ENCODE measurements at places on chromosomes 12 and 14.
A peak's percentile ranks its signal among the peaks of the same experiment; 100 is the strongest.

- no peak for DNase-seq
Observed at GRCh38 chr12:76872415-76872814, 6.4 kb downstream of the CSRP2 start.

- DNase-seq = no peak
Observed at GRCh38 chr14:88276923-88277596, 46.0 kb downstream of the KCNK10 start.

DNA sequence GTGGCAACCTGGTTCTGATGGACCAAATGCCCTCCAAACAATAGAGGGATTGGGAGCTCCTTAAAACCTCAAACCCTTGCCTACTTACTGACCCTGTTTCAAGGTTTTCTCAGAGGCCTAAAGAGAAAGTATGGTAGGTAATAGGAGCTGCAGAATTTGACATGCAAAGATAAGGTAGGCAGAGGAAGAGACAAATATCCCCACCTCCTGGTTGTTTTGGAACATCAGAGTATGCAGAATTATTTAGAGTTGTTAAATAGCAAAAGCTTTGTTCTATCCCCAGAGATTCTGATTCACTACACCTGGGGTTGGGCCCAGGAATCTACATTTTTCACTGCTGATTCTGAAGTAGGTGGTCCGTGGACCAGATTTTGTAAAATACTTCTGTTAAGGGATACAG, 421.2 kb downstream of the SOX5 start:
- no peak for DNase-seq

DNA sequence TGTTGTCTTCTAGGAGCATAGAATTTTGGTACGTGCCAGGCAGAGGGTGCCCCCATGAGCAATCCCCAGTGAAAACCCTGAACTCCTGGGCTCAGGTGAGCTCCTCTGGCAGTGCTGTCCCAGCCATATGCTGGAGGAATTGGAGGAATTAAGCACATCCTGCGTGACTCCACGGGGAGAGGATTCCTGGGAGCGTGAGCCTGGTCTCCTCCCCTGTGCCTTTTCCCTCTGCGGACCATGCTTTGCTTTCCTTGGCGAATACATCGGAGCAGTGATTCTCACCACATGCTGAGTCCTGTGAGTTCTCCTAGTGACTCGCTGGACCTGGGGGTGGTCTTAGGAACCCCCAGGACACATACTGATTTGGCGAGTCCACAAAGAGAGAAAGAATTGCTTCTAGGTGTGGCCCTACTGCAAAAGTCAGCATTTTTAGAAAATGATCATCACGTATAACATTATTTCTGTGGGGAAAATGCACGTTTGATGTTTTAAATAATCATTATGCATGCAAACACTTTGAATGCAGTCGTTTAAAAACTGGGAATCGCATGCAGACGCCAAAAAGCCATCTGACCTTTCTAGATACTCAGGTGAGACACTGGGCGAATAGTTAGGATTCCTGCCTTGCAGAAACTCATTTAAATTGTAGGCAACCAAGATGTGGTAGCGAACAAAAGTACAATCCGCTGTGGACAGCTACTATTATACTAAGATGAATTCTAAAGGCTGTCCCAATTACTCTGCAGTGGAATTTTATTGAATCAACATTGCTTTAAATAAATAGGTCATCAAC, 370.9 kb downstream of the TMEM132D start:
- DNase-seq = no peak

- DNase-seq = no peak
Observed at GRCh38 chr12:124727264-124727800, 136.3 kb downstream of the SCARB1 start.

GRCh38 chr12:8867009-8867408, 44.6 kb downstream of the A2ML1 start:
- DNase-seq = peak; percentile 23

DNA sequence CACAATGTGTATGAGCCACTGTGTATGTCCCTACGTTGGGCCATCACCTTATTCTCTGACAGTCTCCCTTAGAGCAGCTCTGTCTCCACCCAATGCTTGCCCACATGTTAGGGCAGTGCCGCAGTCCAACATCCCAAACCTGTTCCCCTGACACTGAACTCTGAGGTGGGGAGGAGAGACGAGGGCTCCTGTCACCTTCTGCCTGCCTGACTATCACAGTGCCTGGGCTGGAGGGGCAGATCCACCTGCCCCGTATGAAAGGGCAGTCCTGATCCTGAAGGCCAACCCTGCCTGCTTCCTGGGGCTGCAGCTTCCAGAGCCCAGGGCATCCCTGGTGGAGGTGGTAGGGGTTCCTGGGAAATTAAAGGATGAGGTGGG, 2.2 kb downstream of the TGM1 start:
- no peak for DNase-seq

DNA sequence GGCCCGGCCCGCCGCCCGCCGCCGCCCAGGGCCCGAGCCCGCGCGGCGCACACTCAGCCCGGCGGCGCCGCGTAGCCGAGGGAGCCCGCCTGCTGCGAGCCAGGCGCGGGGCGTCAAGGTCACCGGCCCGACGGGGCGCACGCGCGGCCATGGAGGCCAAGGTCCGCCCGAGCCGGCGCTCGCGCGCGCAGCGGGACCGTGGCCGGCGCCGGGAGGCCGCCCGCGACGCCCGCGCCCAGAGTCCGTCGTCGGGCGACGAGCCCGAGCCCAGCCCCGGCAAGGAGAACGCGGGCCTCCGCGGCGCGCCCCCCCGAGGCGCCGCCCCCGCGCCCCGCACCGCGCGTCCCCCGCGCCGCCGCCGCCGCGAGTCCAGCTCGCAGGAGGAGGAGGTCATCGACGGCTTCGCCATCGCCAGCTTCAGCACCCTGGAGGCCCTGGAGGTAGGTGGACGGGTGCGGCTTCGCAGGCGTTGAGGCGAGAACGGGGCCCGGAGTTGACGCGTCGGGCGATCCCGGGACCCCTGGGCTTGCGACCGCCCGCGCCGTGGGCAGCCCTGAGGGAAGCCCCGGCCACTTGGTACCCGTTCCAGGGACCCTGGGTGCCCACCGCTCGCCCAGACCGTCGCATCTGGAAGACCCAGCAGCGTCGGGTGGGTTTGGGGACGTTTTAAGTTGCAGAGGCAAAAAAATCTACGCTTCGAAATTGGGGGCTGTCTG, 629 bp downstream of the FBRSL1 start:
- DNase-seq = no peak

Data from activated CD4-positive, alpha-beta T cell treated with anti-CD3 and anti-CD28 coated beads, Interleukin-2, Interleukin-6, amounts not matched to agents 100 ng/mL and 50 ng/mL, durations not matched to agents 16 hours and 8 hours (primary cell).